Fibroblast of skin of abdomen (primary cell): ENCODE measurements at places on chromosomes 7 and 10.

DNA sequence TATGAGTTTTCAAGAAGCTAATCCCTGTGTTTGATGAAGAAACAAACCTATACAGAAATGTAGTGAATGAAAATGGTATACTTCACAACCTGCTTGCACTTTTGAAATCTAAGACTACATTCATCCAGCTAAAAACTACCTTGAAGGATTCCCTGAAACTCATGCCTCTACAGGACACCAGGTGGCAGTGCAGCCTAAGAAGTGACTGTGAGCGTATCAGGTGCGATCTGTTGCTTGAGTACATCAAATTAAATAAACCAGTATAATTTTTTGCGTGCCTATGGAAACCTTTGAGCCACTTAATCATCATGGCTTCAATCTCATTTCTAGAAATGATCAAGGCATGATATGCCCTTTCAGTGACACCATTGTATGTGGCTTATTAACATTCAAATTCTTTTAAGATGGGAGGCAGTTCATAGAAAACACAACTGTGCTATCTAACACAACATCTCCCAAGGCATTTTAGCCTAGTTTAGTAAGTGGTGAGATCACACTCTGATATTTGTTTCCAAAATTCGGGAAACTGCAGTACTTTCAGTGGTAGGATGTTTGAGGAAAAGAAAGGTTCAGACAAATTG, 57.4 kb downstream of the PPP1R17 start:
- DNase-seq = peak; percentile 64

- DNase-seq = no peak
These were observed 68.5 kb downstream of the MAP3K8 start for GRCh38 chr10:30502266-30503060.

DNA sequence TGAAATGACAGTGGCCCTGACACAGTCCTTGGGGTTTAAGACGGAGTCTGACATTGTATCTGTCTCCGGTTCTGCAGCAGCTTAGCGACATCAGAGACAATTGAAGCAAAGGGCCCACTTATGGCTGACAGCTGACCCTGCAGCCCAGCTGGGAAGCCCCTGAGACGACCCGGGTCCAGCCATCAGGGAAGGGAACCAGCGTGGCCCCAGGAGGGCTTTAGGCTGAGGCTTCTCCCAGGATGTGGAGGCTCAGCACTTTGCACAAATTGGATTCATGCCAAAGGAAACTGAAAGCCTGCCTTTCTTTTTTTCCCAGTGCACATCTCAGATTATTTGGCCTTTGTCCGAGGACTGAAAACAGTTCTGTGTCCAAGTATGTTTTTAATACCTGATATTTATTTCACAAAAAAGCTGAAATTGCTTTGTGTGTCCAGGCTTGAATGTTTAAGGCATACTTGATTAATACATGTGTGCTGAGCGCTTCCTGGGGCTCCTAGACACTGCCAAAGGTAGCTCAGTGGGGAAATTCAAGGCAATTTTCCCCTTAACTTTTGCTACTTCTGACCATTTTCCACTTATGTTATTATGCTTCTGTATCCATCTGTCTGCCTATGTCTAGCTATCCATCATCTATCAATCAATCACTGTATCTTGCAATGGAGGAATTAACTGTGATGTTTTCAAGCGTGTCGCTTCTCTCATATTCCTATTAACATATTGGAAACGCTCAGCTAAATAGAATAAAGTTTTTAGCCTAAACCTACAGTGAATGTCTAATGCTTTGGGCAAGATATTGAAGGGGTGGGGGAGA, 34.8 kb downstream of the KLF6 start:
- DNase-seq = peak; percentile 48

DNA sequence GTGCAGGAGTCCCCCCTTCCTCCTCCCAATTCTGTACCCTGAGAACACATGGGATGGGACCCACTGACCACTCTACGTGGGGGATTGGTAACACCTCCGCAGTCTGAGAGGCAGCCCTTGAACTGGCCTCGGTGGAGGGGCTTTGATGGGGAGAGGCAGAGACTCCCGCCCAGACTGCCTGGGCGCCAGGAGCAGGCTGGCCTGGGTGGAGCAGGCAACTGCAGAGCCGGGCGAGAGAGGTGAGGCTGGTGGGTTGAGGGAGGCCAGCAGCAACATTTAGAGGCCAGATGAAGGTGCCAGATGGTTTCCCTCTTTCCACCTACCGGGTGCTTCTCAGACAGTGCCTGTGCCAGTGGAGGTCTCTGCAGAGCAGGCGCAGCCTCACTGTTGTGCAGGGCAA, 30.7 kb upstream of the ZNF467 start:
- no peak for DNase-seq

DNA sequence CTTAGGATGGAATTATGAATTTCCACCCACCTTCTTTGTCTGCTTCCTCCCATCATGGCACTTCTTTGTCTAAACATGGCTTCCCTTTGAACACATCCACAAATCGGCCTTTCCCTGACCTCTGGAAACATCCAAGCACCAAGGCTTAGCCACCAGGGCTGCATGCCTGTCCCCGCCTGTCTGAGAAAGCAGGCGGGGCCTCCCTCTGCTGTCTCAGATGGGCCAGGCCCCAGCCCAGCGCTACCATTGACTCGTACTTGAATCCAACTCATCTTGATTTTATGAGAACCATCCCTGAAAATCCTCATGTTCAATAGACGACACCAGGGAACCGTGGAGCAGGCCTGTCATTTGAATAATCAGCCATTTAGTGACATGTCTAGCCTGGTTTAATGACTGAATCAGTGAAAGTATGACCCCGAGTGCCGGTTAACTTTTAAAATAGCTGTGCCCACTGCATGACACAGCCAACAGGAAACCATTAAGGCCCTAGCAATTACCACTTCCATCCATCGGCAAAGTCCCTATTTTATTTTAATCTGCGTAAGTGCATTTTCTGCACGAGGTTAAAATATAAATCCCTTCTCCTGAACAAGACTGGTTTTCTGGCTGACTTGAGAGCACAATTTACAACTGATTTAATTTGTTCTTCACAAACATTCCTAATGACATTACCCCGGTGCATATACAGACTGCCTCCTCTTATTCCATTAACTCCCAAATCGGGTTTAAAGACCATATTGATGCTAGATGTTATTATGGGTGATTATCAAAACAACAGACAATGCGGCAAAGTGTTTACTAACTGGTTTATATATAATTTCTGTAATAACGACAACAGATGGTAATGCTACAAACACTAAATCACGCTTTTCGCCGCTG, 194.7 kb downstream of the BUB3 start:
- DNase-seq = no peak

DNA sequence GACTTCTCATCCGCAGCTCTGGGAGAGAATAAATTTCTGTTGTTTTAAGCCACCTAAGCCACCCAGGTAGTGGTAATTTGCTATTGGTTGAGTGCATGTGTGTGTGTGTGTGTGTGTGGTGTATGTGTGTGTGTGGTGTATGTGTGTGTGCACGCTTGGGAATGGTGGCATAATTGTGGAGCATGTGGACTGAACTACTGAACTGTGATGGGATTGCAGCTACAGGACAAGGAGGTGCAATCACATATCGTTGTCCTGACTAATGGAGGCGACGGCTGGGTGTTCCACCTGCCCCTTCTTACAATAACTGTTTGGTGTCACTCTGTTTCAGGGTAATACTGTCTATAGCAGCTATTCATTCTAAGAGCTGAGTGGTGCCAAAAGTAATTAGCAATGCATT, 448.7 kb upstream of the PFKP start:
- DNase-seq = no peak

- DNase-seq = peak; percentile 54
These were observed 23.5 kb downstream of the ASB4 start for GRCh38 chr7:95509199-95509598.

GRCh38 chr10:14649739-14650138, 125.0 kb downstream of the FAM107B start:
- DNase-seq = no peak

- DNase-seq = no peak
These were observed 237.6 kb upstream of the POM121L12 start for GRCh38 chr7:52797801-52798200.

DNA sequence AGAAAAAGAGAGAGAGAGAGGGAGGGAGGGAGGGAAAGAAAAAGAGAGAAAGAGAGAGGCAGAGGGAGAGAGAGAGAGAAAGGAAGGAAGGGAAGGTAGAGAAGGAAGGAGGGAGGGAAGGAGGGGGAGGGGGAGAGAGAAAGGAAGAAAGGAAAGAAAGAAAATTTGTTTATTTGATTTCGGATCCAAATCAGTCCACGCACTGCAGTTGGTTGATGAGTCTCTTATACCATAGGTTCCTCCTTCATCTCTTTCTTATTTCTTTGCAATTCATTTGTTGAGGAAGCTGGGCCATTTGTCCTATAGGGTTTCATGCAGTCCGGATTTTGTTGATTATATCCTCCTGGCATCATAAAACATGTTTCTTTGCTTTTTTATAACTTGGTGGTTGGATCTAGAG, 34.4 kb downstream of the AIFM2 start:
- DNase-seq = no peak

- DNase-seq = peak; percentile 25
These were observed 27.0 kb upstream of the JAZF1 start for GRCh38 chr7:28207486-28208158.

- DNase-seq = no peak
These were observed 478.6 kb downstream of the PLXNA4 start for GRCh38 chr7:132097550-132098134.

GRCh38 chr7:121545418-121545817, 149.3 kb upstream of the FAM3C start:
- DNase-seq = no peak

DNA sequence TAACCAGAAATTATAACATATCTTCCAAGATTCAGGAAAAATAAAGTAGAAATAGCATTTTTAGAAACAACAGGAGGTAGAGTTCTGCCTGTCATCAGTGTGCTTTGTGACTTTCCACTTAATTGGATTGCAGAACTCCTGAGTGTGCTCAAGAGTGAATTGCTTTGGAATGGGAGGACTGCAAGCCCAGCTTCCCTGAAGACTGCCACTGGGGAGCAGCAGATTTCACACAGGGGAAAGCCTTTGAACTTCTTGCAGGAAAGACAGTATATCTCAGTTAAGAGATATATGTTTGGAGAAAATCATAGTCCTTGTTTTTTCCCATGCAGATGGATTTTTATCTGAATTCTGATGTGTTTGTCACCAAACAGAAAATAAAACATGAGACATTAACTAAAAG, 124.5 kb downstream of the TMEM168 start:
- DNase-seq = no peak

- DNase-seq = no peak
These were observed 578.8 kb upstream of the PFKP start for GRCh38 chr10:2488446-2489005.

- DNase-seq = no peak
These were observed 2.0 kb downstream of the BCL7B start for GRCh38 chr7:73555411-73555982.

DNA sequence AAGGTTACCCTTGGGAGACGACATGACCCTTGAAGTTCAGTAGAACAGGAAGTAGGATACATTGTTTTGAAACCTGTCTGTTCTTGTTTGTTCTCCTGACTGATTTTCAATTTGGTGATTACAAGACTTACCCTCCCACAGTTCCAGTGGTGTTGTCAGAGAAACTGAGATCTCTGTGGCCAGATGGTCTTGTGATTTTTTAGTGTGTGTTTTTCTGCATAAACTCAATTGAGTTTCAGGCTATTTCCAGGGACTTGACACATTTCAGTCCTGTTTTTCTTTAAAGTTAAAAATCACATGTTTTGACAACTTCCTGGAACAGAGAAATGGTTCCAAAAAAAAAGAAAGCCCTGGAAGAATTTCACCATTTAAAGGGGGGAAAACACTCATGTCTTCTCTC, 22.3 kb downstream of the PIK3CG start:
- no peak for DNase-seq

- peak; percentile 70 for DNase-seq
These were observed at the start of gene TET1 for GRCh38 chr10:68560186-68560942. Gene TET1, plus strand, starts transcription at chr10:68560337. Its CDS starts 12,002 bp downstream, at chr10:68572339.

- no peak for DNase-seq
These were observed 2.0 kb downstream of the FZD9 start for GRCh38 chr7:73435471-73436009.

DNA sequence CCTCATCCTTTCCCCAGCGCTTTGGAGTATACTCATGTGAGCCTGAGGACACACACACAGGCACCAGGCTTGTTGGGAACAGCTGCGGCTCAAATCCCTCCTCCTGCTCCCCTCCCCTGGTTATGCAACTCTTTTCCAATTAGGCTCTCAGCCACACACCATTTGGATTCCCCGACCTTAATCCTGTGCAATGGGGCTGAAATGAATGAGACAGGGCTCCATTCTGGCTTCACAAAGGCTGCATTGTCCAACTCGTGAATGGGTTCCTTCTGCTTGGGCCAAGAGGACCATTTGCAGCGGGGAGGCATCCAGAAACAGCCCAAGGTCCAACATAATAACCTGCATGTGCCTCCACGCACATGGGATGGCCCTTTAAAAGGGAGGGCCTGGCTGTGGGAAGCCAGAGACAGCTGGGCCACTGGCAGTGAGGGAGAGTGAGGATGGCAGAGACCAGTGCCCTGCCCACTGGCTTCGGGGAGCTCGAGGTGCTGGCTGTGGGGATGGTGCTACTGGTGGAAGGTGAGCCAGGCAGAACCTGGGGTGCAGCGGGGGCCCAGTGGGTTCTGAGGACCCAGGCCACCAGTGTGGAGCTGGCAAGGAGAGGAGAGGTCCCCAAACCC, at the start of gene RGR:
TSS of gene RGR (plus strand) at position 403 of the 620 bp plus-strand sequence. CDS start at position 441, 38 bp downstream.
- DNase-seq = no peak

DNA sequence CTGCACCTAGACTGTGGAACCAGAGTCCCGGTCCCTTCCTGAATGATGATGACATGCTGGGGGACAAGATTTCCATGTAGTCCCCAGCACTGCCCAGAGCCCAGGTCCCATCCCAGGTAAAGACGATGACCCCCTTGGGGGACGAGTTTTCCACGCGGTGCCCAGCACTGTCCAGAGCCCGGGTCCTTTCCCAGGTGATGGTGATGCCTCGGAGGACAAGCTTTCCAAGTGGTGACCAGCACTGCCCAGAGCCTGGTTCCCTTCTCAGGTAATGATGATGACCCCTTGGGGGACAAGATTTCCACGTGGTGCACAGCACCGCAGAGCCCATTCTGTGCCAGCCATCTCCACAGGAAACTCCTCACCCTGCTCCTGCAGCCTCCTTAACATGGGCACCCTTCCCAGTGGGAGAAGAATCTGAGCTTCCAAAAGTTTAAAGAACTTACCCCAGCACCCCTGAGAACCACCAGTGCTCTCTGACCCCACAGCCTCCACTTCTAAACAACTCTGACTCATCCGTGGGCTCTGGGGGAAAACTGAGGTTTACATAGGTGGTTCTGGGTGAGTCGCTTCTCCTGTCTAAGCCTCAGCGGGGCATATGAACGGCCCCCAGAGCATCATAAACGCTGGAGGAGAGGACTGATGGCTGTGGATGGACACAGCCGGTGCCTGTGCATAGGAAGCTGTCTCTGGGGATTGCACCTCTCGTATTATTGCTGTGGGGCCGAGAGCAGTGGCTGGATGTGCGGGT, 233.2 kb downstream of the TCERG1L start:
- DNase-seq = no peak

GRCh38 chr10:132616996-132617736, 79.6 kb downstream of the INPP5A start:
- no peak for DNase-seq

DNA sequence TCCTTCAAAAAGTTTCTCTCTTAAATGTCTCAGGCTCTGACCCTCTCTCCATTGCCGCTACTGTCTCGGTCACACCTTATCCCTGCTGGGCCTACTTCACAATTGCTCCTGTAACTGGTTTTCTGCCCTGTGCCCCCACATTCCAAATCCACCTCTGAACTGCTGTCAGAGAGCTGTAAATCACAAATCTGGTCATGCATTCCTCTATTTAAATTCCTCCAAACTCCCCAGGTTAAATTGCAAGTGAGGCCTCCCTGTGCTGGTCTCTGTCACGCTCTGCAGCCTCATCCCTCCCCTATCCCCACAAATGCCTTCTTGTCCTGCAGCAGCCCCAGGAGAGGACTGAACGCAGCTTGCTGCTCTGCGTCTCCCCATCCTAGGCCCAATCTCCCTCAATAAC, 40.4 kb upstream of the CDCA7L start:
- DNase-seq = no peak
